ENCODE measurements at places on chromosomes 16 and 17.

DNA sequence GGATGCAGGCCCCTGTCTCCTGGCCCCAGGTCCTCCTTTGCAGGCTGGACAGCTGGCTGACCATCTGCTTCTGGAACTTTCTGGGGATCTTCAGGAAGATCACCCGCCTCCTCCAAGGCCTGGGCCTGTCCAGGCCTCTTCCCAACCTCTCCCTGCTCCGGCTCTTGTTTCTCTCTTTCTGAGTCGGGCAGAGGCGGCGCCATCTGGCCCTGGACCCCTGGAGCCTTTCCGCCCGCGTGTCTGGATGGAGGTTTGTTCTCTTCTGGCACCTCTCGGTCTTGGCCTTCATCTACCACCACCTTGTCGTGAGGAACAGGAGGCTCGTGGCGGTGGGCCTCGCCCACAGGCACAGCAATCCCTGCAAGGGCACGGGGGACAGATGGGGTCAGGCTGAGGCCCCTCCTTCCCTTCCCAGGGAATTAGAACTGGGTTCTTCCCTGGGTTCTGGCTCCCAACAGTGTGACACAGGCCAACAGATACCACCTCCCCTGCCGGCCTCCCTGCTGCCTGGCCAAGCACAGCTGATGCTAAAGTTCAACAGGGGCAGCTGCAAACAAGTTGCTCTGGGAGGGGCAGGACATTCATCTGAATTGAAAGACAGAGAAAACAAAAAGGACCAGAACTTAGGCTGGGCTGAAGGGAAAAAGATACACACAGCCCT is 13.3 kb downstream of the NDUFAF8 start:
- peak; percentile 40 for DNase-seq

DNA sequence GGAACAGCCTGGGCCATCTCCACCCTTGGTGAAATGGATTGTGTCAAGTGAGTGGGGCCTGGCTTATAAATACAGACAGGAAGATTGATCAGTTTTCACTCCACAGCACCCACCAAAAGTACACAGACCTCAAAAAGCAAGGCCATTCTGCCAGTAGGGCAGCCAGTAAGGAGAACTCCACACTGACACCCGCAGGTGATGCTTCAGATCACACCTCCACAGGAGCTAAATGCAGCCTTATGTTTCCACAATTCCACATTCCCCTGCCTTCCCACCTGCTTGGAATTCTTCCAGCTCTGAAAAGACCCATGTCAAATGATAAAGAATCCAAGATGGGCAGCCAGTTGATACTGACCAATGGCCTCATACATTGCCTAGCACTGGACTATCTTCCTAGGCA is 191.1 kb downstream of the ZFHX3 start:
- no peak for DNase-seq

- DNase-seq = peak; percentile 65
Observed at GRCh38 chr17:9802294-9802693, 10.9 kb upstream of the DHRS7C start.

GRCh38 chr16:89961920-89962319 is 13.4 kb downstream of the DEF8 start:
- DNase-seq = no peak

DNA sequence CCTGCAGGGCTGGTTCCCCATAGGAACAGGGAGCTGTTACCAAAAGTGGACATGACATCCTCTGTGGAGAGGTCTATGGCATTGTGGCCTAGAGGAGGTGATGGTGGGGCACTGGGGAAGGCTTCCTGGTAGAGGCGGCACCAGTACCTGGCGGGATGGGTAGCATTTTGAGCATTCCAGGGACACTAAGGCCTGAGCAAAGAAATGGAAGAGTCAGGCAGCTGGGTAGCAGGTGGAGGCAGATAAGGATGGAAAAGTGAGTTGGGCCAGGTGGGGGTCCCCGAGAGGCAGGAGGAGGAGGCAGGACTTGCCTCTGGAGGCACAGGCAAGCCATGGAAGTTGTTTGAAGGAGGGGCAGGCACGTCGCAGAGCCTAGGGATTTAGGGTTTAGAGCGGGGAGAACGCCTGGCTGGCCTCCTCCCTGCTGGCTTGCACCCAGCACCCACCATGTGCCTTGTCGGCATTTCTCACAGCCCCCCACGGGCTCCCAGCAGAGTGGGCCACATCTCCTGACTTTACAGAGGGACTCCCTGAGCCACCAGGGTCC is 5.1 kb upstream of the ADCY7 start:
- DNase-seq = no peak

DNA sequence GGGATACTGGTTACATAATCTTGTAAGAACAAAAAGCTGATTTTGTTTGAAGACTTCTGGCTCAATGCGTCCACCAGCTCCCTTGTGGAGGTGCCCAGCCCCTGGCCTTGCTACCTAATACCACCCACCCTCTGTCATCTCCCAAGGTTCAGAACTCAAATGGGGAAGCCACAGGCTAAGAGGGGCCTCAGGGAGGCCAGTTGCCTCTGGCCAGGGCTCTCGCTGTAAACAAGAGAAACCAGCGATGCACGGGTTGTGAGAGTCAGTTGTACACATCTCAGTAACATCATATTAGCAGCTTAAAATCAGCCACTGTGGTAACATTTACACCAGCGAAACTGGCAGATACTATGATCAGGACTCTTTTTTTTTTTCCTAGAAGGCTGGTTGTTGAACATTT is 6.0 kb downstream of the TEKT5 start:
- no peak for DNase-seq

DNA sequence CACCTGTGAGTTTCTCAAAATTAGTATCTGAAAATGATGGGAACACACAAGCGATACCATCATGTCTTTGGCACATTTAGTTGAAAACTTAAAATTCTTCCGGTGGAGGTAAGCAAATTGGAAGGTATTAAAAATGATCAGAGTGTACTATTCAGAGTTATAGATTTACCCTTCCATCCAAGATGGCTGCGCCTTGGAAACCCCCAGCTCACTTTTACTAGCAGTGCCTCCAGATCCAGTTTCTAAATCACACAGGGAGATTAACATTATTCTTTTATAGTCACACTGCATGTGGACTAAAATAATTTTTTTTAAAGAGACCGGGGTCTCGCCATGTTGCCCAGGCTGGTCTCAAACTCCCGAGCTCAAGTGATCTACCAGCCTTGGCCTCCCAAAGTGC is 15.0 kb downstream of the PITPNC1 start:
- DNase-seq = no peak

Measured in right cardiac atrium (tissue), 5 donors.